ENCODE measurements at places on chromosomes 2 and 18. TPM values are rescaled to one million over a fixed set of nuclear protein-coding genes. Genes with fewer than 3 reads are reported as not detected.

Gene BCL11A
- polyA plus RNA-seq: 30.9 TPM

Gene HDLBP
- polyA plus RNA-seq: 369 TPM

Gene RTTN
- 19.8 TPM for polyA plus RNA-seq

DNA sequence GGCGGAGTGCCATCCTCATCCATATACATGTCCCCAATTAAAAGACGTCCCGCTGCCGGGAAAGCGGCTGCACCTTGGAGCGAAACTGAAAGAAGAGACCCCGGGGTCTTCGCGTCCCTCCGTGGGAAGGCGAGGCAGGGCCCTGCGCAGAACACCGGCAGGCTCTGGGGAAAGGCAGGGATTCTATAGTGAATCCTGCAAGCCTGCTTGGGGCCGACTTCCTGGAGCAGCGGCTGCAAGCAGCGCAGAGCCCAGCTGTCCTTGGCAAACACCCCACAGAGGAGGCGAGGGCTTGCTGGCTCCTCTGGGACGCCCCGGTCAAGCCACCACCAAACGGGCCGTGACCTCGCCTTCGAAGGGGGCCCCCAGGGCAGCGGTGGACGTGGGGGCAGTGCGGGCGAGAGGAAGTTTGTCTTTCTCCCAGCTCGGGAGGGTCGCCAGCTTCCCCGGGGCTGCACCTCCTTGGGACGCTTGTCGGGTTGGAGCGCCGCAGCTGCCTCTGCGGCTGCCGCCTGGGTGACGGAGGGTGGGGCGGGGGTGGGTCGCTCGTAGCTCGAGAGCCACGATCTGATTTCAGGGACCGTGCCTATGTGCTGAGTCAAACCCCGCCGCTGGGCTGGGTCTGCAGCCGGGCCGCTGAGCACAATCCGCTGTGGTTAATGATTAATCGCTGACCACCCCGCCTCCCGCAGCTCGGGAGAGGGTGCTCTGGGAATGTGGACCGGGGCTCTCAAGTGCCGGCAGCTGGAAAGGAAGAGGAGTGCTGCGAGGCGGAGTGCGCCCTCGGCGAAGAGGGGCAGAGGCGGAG lies 486 bp upstream of the GPR39 start:
- peak; percentile 91 for DNase-seq

DNA sequence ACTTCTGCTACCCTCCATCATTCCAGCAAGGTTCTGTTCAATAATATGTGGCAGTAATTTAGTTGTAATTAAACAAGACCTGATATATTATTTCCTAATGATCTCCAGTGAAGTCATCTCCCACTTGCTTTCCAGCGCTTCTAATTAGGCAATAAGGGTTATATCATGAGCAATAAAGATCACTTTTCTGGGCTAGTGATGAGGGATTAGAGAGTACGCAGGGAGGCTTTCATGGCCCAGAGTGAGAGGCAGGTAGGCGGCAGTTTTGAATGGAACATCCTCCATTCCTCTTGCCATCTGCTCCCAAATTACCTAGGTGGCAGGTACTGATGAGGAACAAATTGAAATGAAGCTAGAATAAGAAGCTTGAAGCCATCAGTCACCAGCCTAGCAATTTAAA lies 358.1 kb upstream of the SYT4 start:
- no peak for DNase-seq
